ENCODE measurements at places on chromosomes 7 and 10. TPM values are rescaled to one million over a fixed set of nuclear protein-coding genes. Genes with fewer than 3 reads are reported as not detected.

DNA sequence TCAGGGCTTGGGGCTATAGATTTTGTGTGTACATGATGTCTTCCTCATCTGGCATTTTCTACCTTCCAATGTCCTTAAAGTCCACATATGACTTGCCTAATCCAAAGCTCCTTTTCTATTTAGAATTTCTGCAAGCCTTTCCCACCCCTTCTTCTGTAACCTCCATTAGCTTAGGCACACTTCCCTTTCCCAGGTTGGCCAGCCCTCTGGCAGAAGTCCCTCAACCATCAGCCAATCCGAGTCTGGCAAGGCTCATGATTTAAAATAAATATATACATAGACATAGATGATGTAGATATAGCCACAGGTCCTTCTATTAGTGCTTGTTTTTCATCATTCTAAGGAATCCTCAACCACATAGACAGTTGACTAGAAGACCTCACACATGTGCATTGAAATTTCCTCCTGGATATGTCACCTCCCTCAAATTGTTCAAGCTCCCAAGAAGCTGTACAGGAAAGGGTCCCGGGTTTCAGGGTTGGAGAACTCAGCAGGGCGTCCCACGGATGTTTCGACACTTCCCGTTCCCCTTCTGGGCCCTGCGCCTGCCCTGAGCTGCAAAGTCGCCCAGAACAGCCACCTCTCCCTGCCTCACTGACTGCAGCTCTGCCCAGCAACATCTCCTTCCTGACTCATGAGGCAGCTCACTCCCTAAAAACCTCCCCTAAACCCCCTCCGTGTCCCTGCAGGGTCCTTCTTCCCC, 20.4 kb upstream of the PIK3AP1 start:
- no peak overlapping the region for H3K4me3 ChIP-seq
- no peak for DNase-seq
- H3K27ac ChIP-seq = no peak overlapping the region
- H3K27me3 ChIP-seq = peaks cover 16% of the 10 kb centered on the region
- H3K4me1 ChIP-seq = no peaks in the 10 kb centered on the region
- H3K36me3 ChIP-seq = no peaks in the 10 kb centered on the region

DNA sequence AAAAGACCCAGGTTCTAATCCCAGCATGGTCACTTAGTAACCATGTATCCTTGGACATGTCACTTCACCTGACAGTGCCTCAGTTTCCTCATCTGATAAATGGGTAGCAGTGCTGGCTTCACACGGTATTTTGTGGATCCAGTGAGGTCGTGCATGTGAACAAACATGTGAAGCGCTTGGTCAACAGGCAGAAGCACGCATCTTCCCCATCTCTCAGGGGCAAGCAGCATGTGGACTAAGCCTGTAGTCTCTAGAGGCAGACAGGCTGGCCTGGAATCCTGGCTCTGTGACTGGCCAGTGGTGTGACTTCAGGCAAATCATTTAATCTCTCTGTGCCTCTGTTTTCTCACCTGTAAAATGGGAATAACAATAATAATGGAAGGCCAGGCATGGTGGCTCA, 115.8 kb downstream of the C10orf105 start:
- peaks cover 11% of the 10 kb centered on the region for H3K4me1 ChIP-seq
- H3K27ac ChIP-seq = no peak overlapping the region
- H3K36me3 ChIP-seq = no peaks in the 10 kb centered on the region
- no peak for DNase-seq
- H3K4me3 ChIP-seq = no peak overlapping the region

DNA sequence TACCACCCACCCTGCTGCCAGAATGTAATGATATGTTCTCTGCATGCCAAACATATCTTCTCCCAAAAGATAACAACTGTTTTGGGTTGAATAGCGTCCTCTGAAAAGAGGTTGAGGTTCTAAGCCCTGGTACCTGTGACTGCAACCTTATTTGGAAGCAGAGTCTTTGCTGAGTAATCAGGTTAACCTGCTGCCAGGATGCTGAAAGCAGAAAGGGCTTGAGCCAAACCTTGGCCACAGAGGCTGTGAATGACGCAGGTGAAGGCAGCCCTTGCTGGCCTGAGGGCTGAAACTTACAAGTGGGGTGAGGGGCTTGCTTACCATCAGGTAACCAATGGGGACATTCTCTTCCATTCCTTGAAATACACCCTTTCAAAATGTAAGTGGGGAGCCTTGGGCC, 151.8 kb upstream of the RHEB start:
- H3K4me1 ChIP-seq = no peaks in the 10 kb centered on the region
- no peaks in the 10 kb centered on the region for H3K27me3 ChIP-seq
- H3K27ac ChIP-seq = no peak overlapping the region
- H3K36me3 ChIP-seq = peaks cover 30% of the 10 kb centered on the region
- H3K4me3 ChIP-seq = no peak overlapping the region
- DNase-seq = no peak

Gene MACC1
- 0.14 TPM for total RNA-seq

- no peaks in the 10 kb centered on the region for H3K36me3 ChIP-seq
- H3K4me1 ChIP-seq = no peaks in the 10 kb centered on the region
- H3K27ac ChIP-seq = no peak overlapping the region
- peaks cover 9% of the 10 kb centered on the region for H3K27me3 ChIP-seq
Measured at GRCh38 chr7:24108906-24109376, 175.0 kb upstream of the NPY start.

DNA sequence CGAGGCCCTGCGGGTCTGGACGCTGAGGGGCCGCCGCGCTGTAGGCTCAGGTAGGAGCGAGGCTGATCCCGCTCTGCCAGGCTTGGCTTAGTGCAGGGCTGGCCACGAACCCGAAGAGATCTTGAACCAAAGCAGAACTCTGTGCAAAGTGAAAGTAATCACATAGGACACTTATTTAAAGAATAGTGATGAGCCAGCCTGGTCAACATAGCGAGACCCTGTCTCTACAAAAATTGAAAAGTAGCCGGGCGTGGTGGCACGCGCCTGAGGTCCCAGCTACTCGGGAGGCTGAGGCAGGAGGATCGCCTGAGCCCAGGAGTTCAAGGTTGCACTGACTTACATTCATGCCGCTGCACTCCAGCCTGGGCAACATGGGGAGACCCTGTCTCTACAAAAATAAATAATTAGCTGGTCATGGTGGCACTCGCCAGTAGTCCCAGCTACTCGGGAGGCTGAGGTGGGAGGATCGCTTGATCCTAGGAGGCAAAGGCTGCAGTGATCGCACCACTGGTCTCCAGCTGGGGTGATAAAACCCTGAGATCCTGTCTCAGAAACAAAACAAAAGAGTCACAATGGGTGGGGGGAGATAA, 541 bp downstream of the ZSCAN25 start:
- H3K27me3 ChIP-seq = no peaks in the 10 kb centered on the region
- peak overlapping the region; percentile 95 for H3K27ac ChIP-seq
- DNase-seq = no peak
- H3K36me3 ChIP-seq = peaks cover 48% of the 10 kb centered on the region

Data from activated naive CD8-positive, alpha-beta T cell treated with anti-CD3 and anti-CD28 coated beads for 36 hours (primary cell).